Choroid plexus epithelial cell (primary cell): ENCODE measurements at places on chromosomes 6 and 20.

- DNase-seq = no peak
These were observed 129.8 kb downstream of the VEGFA start for GRCh38 chr6:43899830-43900229.

GRCh38 chr20:63896264-63897105, 1.6 kb downstream of the DNAJC5 start:
- no peak for DNase-seq

GRCh38 chr6:134056046-134056445, 3.6 kb upstream of the SLC2A12 start:
- no peak for DNase-seq

- DNase-seq = no peak
These were observed 94.7 kb upstream of the NFATC2 start for GRCh38 chr20:51637241-51637640.
